Posterior vena cava (tissue), 2 donors: ENCODE measurements at places on chromosomes 5 and 9.

GRCh38 chr9:108517651-108518365 is 338.0 kb downstream of the ACTL7B start:
- DNase-seq = no peak

GRCh38 chr5:171081319-171081718 is 219.5 kb downstream of the RANBP17 start:
- DNase-seq = no peak

GRCh38 chr5:58263296-58263695 is 196.6 kb downstream of the PLK2 start:
- DNase-seq = no peak

DNA sequence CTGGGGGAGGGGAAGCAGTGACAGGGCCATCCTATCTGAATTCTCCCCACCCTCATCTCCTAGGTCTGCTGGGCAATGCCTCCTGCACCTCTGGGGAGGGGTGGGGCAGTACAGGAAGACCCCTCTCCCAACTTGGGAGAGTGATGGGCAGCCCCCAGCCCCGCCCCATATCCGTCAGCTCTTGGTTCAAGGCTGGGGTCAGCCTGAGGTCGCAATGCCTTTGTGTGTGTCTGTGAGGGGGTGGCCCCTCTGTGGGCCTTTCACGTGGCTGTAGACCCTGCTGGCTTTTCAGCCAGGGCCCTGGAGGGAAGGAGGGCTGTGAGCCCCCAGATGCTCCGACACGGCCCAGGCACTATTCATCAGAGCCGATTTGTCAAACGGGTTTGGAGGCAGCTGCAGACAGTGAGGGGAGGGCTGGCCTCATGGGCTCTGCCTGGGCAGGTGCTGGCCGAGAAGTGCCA is 49.5 kb upstream of the RNU6ATAC start:
- peak; percentile 65 for DNase-seq

GRCh38 chr5:150142959-150143349 is 12.7 kb downstream of the PDGFRB start:
- DNase-seq = no peak

GRCh38 chr9:112247090-112247489 is 72.0 kb upstream of the SUSD1 start:
- no peak for DNase-seq

GRCh38 chr9:6873857-6874256 is 116.1 kb downstream of the KDM4C start:
- DNase-seq = no peak

GRCh38 chr5:59037453-59037852 is 454.6 kb downstream of the RAB3C start:
- no peak for DNase-seq

DNA sequence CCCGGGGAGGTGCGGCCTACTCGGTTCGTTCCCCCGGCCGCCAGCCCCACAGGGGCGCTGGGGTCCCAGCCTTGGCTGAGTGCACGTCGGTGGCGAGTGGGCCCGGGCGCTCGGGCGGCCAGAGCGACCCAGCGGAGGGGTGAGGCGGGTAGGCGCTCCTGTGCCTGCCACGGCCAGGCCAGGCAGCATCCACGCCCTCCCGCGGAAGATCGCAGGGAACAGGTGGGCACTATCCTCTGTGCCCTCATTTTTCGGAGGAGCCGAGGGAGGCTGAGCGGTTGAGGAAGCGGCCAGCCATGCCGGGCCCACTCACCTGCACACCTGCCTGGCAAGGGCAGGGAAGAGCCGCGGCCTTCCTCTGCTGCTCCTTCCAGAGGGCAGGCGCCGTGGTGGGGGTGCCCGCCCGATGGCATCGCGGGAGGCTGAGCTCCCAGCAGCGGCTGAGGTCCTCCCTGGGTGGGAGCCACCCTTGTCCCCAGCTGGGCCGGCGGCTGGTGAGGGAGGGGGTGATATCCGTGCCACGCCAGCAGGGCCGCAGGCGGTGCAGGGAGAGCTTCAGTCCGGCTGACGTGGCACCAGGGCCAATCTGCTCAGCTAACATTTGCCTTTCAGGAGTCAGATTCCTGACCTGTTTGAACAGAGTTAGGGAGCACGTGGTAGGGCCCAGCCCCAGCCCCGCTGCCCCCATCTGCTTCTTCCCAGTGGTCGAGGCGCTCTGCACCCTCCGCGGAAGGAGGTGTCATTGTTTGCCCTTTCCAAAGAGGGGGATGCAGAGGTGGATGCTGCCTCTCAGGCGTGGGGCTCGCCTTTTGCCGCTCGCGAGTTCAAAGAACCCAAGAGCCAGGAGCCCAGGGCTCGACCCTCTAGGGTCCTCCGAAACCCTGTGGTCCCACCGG is 1.6 kb upstream of the SEC16A start:
- DNase-seq = no peak

DNA sequence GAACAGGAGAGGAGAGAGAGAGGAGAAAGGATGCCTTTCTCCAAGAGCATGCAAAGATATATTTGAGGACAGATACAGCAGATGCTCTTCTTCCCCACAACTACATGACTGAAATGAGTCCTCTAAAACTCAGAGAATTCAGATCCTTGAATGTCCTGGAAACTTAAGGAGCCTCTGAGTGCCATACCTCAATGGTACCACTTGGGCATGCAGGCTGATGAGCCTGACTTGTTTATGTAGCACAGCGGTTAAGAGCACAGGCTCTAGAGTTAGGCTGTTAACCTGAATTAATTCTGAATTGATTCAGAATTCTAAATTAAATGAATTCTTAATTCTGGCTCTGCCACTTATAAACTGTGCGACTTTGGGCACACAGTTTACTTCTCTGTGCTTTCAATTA is 5.7 kb downstream of the PLPPR1 start:
- DNase-seq = no peak

DNA sequence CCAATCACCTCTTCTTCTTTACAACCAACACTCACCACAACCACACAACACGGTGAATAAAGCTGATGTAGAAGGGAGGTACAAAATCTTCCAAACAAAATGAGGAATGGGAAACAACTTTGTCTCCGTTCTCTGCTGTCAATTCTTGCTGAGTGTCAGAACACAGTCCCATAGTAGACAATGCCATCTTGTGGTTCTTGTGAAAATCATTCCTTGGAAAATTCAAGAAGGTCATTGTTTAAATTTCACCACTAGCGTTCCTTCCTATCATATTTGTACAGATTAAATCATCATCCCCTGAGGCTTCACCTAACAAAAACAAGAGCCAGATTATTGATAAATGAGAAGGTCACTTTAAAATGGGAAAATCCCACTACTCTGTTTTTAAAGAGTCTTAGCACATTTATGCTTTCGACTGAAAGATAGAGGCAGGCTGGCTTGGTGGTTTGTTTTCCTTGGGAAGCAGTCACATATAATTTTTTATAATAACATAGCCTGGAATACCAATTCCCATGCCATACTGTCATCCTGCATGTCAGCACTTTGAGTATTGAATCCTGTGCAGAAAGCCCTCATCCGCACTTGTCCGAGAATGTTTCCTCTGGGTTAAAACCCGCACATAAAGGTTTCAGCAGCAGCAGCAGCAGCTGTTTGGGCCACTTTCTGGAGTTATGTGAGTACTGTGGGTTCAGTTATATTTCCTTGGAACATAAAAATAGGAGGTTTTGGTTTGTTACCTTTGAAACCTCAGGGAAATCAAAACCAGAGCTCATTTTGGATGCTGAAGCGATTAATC is 395.0 kb upstream of the SMARCA2 start:
- DNase-seq = no peak

- peak; percentile 62 for DNase-seq
Measured at GRCh38 chr9:78695519-78695918, 398.6 kb downstream of the PSAT1 start.

GRCh38 chr9:113634596-113635515 is 171.3 kb downstream of the RGS3 start:
- peak; percentile 20 for DNase-seq

DNA sequence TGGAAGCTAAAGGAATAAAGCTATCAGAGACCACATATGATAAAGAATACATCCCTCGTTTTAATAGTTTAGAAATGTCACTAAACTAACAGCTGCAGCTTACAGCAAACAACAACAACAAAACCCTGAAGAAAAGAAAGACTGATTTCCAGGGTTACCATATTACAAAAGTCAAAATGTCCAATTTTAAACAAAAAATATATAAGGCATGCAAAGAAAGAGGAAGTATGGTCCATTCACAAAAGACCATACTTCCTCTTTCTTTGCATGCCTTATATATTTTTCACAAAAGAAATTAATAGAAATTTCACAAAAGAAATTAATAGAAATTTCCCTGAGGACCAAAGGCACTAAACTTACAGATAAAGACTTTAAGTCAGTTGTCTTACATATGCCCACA is 354.2 kb downstream of the ARL15 start:
- DNase-seq = no peak

GRCh38 chr5:132656774-132657355 is 1.1 kb upstream of the IL13 start:
- no peak for DNase-seq

DNA sequence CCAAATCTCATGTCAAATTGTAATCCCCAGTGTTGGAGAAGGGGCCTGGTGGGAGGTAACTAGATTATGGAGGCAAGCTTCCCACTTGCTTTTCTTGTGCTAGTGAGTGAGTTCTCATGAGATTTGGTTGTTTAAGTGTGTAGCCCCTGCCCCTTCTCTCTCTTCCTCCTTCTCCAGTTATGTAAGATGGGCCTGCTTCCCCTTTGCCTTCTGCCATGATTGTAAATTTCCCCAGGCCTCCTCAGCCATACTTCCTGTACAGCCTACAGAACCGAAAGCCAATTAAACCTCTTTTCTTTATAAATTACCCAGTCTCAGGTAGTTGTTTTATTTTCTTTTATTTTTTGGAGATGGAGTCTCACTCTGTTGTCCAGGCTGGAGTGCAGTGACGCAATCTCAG is 18.2 kb upstream of the TXNDC8 start:
- no peak for DNase-seq

DNA sequence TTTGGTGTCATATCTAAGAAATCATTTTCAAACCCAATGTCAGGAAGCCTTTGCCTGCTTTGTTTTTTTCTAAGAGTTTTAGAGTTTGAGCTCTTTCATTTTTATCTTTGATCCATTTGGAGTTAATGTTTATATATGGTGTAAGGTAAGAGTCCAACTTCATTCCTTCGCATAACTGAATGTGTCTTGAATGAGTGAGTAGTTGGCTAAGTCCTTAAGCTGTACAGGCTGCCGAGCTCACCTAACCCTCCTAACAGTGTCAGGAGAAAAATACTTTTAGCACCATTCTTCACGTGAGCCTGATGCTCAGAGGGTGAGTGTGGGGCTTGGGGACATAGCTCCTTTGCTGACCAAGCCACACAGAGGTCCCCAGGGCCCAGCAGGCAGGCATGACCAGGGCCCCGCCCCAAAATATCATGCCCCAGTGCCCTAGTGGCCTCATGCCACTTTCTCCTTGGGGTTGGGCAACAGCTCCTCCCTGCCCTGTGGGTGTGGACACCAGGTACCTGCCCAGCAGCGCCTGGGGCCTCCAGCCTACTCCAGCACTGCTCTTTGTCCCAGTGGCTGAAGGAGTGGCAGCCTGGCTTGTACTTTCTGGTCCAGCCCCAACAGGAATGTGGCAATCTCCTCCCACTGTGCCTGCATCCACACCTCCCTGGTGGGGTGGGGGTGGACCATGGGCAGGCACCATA is 17.2 kb downstream of the PPARGC1B start:
- DNase-seq = no peak
